ENCODE measurements at places on chromosomes 2 and 18.
A peak's percentile ranks its signal among the peaks of the same experiment; 100 is the strongest.

DNA sequence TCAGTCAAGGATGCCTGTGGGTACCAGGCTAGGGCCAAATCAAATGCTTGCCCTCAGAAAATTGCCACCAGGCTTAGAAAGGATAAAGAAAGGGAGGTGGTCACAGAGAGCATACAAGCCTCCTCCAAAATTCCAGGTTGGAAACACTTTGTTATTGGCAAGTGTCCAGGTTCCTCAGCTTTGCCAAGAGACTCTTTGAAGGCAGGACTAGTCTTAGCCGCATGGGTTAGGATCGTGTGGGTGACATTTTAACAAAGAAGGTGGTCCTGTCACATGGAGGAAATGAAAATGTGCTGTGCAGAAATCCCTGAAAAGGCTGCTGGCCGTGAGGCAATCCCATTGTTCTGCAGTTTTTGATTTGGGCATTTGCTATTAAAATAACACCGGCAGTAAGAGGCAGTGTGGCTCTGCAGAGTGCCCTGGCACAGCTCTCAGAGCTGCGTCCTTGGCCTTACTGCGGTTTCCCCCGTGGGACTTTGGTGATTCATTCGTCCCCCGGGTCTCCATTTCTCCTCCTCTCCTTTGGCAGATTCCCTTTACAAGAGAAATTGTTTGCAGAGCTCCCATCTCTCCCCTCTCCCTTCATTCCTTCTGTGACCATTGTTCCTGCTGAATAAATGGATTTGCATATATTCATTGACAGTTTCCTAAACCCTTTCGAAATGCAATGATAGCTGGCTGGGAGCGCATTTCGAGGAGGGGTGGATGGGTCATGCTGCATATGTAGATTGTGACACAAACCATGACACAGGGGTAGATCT lies 187.3 kb downstream of the VAPA start:
- DNase-seq: peak; percentile 43

DNA sequence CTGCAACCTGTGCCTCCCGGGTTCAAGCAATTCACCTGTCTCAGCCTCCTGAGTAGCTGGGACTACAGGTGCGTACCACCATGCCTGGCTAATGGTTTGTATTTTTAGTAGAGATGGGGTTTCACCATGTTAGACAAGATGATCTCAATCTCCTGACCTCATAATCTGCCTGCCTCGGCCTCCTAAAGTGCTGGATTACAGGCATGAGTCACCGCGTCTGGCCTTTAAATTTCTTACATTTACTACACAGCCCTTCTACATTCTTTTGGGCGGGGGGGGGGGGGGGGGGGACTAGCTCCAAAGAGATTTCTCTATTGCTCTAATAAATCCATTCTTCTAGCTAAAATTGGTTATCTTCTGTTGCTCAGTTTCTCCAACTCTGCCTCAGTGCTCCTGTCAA lies 964.9 kb upstream of the ACVR2A start:
- no peak for DNase-seq

DNA sequence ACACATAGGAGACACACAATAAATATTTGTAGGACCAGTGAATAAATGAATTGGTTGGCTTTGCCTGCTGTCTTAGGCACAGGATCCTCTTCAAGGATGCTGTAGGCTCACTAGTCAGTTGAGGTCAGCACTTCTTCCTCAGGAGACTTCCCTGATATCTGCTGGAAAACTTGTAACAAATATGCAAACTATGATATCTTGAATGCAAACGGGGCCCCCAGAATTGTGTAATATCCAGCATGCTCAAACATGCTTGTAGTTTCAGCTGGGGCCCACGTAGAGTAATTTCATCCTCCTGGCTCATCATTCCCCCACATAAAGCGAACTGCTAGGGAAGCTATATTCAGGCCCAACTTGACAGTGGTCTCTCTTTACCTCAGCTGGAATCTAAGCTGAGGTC lies 43.6 kb downstream of the POLE4 start:
- DNase-seq: no peak

GRCh38 chr2:51420511-51420910 lies 388.6 kb upstream of the NRXN1 start:
- no peak for DNase-seq

- no peak for DNase-seq
These were observed 92.0 kb downstream of the CDCA7 start for GRCh38 chr2:173446722-173447121.

DNA sequence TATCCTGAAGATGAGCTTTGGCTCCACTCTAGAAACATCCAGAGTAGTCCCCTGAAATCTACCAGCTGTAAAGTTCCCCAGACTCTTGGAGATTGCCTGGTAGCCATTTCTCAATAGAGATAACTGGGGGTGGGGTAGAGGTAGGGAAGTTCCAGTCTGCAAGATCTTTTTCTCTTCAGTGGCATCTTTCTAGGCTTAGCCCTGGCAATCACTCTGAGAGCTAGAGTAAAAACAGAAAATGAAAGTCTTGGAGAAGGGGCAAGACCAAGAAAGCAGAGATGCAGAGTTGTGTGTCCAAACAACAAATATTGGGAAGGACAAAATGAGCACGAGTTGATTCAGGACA lies 41.8 kb upstream of the LCLAT1 start:
- no peak for DNase-seq

DNA sequence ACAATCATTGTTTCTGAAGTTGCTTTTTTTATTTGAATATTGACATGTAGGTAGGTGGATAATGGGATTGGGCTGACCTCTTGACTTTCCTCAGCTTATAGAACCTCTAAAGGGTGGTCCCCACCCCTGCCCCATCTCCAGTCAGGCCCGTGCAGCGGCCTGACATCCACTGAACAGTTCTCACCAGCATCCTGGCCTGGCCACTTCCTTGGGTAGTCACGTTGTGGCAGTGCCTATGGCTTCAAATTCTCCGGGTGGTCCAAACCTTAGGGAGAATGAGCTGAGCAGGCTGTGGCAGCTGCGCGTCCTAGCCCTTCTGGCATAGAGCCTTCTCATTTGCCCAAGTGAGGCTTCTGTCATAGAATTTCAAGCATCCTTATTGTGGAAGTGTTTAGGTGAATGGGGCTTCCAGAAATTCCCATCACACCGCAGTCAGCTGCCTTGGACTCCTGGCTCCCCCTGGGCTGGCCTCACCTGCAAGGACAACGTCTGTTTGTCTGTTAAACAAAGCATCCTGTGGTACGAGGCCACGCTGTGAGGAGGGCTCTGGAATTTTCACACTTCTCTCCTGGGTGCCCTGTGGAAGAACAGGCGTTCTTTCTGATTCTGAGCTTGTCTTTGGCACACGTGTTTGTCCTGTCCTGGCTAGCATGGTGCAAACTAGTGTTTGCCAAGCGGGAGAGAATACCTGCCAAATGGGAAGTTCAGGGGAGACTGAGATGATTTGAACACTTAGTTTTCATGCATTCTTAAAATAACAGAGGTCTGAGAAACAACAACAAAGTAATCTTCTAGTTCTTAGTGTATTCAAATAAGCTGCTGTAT lies 31.8 kb upstream of the OTOS start:
- DNase-seq: no peak

- DNase-seq: no peak
These were observed 230.2 kb downstream of the ZBTB7C start for GRCh38 chr18:48179001-48179400.

- DNase-seq: no peak
These were observed 102.2 kb downstream of the MSTN start for GRCh38 chr2:189960346-189960745.

DNA sequence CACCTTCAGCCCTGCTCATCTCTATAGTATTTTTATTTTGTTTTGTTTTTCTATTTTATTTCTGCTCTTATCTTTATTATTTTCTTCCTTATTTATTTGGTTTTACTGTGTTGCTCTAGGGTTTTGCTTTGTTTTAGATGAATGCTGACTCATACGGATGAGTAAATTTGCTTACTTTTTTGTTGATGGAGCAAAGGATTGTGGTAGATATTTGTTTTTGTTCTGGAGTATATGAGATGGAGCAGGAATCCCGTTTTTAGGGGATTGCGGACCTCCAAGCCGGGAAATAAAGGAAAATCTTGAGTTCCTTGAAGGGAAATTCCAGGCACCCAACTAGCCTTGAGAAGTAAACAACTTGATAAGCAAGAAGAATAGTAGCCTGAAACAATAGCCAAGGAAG lies 15.3 kb upstream of the COLEC12 start:
- DNase-seq: no peak

DNA sequence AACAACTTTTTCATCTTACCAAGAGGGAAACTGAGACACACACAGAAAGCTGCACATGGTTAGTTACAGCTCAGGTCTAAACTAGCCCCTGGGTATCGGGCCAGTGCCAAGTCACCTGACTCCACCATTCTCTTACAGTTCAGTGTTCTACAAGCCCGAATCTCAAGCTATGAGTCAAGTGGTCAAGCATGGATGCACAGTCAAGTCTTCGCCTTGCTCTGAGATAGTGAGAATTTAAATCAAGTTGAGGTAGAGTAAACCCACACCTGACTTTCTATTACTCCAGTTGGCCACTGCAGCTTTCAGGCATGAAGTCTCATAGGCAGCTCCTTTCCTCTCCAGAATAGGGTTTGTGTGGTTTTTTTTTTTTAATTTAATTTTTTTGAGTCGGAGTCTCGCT lies 34.5 kb upstream of the ARL5A start:
- DNase-seq: no peak

GRCh38 chr18:60246606-60247005 lies 126.0 kb downstream of the MC4R start:
- DNase-seq: no peak

- DNase-seq: no peak
These were observed 55.2 kb downstream of the EMX1 start for GRCh38 chr2:72972352-72973136.

DNA sequence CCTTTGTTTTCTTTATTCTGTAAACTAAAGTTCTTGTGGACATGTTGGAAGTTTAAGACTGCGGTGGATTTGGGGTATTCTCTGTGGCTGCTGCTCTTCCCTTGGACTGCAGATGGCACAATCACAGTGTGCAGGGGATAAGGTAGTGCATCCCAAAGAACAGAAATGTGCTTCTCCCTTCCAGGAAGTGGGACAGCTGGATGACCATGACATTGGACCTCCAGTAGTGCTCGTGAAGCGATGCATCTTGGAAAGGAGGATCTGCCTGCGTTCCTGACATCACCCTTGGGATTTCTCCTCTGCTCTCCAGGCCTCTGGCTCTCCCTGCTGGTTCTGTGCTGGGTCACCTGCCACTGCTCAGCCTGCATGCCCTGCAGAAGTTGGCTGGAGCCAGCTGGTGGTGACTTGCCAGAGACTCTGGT lies 109.9 kb downstream of the SLC4A3 start:
- DNase-seq: no peak

- no peak for DNase-seq
These were observed 36.6 kb upstream of the PRLH start for GRCh38 chr2:237529452-237530402.

GRCh38 chr2:101307503-101307902 lies 998 bp downstream of the RNF149 start:
- no peak for DNase-seq

DNA sequence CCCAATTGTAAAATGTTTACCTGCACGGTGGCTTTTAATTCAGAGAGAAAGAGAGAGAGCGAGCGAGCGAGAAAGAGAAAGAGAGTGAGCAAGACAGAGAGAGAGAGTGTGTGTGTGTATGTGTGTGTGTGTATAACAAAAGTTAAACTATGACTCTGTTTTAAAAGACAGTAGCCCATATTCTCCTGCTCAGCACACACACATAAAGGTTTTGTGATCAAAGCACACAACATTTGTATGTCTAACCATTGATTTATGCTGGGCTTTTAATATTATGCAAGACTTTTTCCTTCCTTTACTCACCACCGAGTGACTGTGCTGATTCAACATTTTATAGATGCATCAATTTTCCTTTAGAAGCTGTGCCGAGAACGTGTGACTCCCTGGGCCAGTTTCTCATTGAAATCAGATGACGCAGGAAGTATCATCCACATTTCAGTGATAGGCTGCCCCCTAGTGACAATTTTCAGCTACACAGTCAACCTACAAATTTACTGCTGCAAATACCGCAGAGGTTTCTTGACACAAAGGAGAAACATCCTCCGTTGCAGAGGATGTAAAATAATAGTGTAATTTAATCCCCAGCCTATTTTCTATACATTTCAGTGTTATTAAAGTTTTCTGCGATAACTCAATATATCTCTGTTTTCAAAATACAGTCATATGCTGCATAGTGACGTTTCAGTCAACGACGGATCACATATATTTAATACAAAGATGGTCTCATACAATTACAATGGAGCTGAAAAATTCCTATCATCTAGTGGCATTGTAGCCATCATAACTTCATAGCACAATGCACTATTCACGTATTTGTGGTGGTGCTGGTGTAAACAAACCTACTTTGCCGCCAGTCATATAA lies 165.9 kb upstream of the TANK start:
- DNase-seq: peak; percentile 63

DNA sequence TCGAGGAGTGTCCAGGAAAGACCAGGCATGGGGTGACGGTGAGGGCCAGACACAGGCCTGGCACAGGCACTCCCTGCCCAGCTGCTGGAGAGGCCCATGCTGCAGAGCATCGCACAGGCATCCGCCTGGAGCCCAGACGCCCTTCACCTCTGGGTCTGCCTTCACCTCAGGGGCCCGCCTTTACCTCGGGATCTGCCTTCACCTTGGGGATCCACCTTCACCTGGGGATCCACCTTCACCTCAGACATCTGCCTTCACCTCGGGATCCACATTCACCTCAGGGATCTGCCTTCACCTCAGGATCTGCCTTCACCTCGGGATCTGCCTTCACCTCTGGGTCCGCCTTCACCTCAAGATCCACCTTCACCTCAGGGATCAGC lies 7.7 kb downstream of the KIF1A start:
- no peak for DNase-seq

DNA sequence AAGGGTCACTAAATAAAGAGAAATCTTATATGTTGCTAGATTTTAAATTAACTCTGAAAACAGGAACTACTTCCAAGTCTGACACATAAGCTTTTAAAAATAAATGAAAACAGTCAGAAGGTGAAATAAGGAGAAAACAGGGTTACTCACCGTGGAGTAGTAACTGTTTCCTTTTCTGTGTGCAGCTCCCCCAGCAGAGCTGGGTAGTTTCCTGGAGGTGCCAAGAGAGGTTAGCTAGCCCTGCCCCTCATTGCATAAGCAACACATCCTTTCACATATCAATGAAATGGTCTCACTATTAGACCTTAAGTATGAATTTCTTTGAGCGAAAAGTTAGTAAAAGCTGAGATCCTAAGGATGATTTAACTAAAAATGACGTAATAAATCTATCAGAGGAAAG lies 54.0 kb upstream of the GPR75 start:
- no peak for DNase-seq

- no peak for DNase-seq
These were observed 296.6 kb upstream of the RGPD4 start for GRCh38 chr2:107530046-107530445.

DNA sequence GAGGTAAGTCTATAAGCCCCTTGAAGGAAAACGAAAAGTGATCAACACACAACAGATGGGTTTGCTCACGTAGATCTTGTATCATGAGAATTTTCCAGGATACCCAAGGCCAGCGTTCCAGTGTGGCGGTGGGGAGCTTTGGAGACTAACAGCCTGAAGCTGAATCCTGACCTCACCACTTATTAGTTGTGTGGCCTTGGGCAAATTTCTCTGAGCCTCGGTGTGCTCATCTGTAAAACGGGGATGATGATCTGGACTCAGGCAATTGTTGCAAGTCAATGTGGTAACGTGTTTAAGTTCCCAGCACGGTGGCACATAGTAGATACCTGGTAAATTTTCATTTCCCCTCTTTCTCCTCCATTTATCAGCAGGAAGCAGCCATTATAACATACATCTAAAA lies 68.3 kb downstream of the VWA3B start:
- DNase-seq: no peak

GRCh38 chr2:155747531-155747930 lies 585.0 kb downstream of the NR4A2 start:
- no peak for DNase-seq

- no peak for DNase-seq
These were observed at the start of gene TEX51 for GRCh38 chr2:126898636-126899035. Gene TEX51, plus strand, starts transcription at chr2:126898890. Its CDS starts 29 bp downstream, at chr2:126898919.

GRCh38 chr2:105257981-105258380 lies 16.4 kb downstream of the GPR45 start:
- DNase-seq: no peak

All from NCI-H1092 (cell line).